ENCODE measurements at places on chromosomes 6 and 20.

GRCh38 chr6:5729080-5729434 is 277.7 kb downstream of the NRN1 start:
- DNase-seq: no peak

- DNase-seq: no peak
Measured at GRCh38 chr6:129853996-129854711, 7.0 kb downstream of the TMEM244 start.

- no peak for DNase-seq
Measured at GRCh38 chr6:137919837-137920730, 53.0 kb downstream of the TNFAIP3 start.

- DNase-seq: no peak
Measured at GRCh38 chr6:1810880-1811279, 201.2 kb downstream of the FOXC1 start.

GRCh38 chr6:26198722-26199056 is 111.5 kb downstream of the HFE start:
- DNase-seq: no peak

- peak; percentile 67 for DNase-seq
Measured at GRCh38 chr6:149864578-149865535, 698 bp upstream of the LRP11 start.

- no peak for DNase-seq
Measured at GRCh38 chr6:101477436-101477835, 83.9 kb downstream of the GRIK2 start.

DNA sequence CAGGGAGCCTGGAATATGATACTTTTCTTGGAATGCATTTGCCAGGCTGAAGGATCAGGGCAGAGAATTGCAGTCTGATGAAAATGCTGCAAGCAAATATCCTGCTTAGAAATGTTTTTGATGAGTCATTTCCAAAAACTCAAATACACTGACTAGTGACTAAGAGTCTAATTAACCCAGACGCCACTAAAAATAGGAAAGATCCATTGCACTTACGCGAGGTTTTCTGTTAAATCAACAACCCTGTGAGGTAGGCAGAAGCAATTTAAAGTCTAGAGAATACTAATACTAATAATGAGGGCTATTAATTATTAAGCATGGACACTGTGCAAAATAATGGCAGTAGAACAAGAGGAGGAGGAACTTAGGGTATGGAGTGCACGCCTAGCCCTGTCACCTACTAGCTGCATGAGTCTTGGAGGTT is 130.1 kb upstream of the DOK5 start:
- DNase-seq: no peak

- DNase-seq: no peak
Measured at GRCh38 chr6:159746759-159747158, 15.1 kb upstream of the ACAT2 start.

DNA sequence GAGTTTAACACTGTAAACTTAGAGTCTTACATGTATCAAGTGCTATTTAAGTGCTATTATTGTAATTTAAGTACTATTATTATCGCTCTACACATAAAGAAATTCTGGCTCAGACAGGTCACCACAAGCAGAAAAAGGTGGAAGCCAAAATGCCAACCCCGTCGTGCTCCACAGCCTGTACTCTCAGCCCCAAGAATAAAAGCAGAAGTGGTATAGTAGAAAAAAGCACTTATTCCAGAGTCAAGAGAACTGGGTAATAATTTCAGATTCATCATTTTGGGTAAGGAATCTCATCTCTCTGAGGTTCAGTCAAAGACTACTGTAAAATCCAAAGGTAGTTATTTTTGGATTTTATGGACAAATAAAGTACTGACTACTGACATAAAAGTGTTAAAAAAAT is 943 bp downstream of the ZUP1 start:
- DNase-seq: no peak

GRCh38 chr6:97440590-97441176 is 157.7 kb upstream of the MMS22L start:
- DNase-seq: no peak

- DNase-seq: no peak
Measured at GRCh38 chr6:10170816-10171215, 244.1 kb downstream of the TFAP2A start.

GRCh38 chr20:22762576-22763256 is 178.3 kb upstream of the FOXA2 start:
- DNase-seq: no peak

Measured in CD4-positive, alpha-beta T cell treated with Interleukin-21 for 1 hour (primary cell).